ENCODE measurements at places on chromosomes 5 and 9.

DNA sequence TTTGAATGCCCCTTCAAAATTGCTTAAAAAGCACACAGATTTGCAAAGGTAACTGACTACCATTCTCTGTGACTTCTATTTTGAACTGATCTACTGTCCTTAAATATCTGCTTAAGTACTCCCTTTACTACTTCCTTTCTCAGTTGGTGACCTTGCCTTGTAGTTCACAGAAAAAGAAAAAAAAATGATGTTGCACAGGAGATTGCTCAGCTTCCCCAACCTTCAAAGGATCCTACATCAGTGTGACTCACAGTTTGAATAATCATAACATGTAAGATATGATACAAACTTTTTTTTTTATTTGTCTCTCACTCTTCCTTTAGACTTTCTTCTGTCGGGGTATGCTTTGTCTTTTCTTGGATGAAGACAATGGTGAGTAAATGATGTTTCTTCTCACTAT, 1029.6 kb downstream of the CDH12 start:
- DNase-seq, result peak; percentile 41

DNA sequence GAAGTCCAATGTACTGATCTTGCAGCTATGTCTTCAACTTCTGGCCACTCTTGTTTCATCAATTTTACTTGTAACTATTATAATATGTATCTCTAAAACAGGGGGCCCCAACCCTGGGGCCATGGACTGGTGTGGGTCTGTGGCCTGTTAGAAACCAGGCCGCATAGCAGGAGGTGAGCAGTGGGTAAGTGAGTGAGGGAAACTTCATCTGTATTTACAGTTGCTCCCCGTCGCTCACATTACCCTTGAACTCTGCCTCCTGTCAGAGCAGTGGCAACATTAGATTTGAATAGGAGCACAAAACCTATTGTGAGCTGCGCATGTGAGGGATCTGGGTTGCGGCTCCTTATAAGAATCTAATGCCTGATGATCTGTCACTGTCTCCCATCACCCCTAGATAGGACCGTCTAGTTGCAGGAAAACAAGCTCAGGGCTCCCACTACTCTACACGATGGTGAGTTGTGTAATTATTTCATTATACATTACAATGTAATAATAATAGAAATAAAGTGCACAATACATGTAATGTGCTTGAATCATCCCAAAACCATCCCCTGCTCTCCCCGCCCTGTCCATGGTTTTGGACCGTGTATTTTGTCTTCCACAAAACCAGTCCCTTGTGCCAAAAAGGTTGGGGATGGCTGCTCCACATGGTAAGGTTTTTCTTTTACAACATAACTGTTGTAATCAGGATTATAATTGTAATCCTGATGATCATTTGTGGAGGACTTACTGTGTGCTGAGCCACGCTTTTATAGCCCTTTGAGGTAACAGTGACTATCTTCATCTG, 26.9 kb upstream of the SH3PXD2B start:
- no peak for DNase-seq

- DNase-seq, result no peak
These were observed 252.5 kb upstream of the DMRT1 start for GRCh38 chr9:588981-589380.

GRCh38 chr5:148585988-148586387, 68.3 kb downstream of the HTR4 start:
- no peak for DNase-seq

DNA sequence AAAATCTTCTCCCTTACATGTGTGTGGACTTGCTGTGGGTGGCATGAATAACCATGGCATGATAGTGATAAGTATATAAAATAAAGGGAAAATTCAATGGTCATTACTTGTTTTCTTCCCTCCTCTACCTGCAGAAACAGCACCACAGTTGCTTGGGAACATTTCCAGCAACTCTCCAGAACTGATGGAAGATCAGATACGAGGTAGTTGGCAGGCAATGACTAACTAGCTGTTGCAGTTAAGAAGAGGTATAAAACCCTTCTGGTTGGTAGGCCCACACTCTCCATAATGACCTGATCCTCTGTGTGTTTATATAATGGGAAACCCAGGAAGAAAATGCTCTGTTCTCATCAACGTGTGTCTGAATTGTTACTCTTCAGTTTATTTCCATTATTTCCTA, 185.9 kb downstream of the SYK start:
- DNase-seq, result no peak

DNA sequence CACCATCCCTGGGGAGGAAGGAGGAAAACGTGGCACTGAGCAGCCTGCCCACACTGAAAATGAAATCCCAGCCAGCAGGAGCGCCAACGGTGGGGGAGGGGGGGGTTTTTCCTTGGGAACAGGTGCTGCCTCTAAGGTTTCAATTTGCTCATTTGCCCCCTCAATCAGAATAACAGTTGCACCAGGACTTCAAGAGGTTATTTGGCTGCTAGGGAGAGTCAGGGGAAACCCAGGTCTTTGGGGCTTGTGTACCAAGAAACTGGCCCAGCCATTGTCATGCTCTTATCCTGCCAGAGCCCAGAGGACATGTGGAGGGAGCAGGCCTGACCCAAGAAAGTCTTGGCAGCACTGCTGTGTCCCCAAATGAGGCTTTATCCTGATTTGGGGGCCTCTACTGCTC, 66.5 kb downstream of the NDFIP1 start:
- DNase-seq, result no peak

- DNase-seq, result no peak
These were observed 249.3 kb downstream of the DNAH5 start for GRCh38 chr5:13695076-13695712.

DNA sequence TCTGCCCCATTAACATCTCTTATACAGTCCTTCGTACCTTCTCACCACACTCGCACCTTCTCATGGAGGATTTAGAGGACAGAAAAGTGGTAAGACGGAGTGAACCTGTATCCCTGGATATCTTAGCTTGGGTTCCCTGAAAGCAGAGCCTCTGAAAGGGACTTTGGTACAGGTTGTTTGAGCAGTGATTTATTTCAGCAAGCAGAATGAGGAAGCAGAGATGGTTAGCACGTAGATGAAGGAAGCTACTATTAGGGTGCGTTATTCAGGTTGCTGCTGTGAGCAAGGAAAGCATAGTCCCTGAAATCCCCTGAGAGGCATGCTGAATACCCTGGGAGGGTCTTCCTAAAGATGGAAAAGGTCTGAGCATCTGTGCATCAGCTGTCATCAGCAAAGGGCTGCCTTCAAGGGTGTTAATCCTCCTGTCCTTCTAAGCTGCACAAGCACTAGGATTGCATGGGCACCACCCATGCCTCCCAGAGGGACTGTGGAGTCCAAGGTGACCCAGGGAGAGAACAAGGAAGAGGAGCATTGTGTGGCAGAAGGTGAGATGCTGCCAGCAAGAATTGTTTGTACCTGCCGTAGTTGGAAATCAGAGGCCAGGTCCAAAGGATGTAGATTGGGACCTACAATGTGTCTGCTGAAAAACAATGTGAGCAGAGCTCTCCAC, 273.7 kb downstream of the RASEF start:
- DNase-seq, result no peak

- no peak for DNase-seq
These were observed 205.0 kb upstream of the IER5L start for GRCh38 chr9:129383019-129383560.

GRCh38 chr5:143506836-143507552, 103.5 kb upstream of the NR3C1 start:
- DNase-seq, result peak; percentile 93

GRCh38 chr5:100901821-100902341, 1.2 kb downstream of the ST8SIA4 start:
- DNase-seq, result no peak

DNA sequence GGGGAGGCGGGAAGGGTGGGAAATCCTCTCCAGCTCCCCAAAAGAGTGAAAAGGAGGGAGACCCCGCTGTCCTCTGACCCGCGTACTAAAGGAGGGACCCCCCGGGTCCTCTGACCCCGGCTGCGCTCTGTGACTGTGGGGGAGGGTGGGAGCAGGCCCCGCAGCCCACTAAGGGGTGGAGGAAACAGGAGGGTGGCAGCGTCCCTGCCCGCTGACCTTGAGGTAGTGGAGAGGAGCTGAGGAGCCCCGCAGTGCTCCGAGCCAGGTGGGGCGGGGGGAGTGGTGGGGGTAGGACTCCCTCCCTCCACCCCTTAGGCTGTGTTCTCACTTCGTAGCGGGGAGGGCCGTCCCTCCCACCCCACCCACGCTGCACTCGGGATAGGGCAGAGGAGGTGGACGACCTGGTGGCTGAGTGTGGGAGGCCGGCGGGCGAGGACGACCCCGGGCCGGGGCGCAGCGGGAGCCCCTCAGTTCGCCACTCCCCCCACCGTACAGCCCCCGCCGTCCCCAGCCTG, 449 bp upstream of the ADCY2 start:
- no peak for DNase-seq

- no peak for DNase-seq
These were observed 171.3 kb downstream of the NR3C1 start for GRCh38 chr5:143231973-143232812.

DNA sequence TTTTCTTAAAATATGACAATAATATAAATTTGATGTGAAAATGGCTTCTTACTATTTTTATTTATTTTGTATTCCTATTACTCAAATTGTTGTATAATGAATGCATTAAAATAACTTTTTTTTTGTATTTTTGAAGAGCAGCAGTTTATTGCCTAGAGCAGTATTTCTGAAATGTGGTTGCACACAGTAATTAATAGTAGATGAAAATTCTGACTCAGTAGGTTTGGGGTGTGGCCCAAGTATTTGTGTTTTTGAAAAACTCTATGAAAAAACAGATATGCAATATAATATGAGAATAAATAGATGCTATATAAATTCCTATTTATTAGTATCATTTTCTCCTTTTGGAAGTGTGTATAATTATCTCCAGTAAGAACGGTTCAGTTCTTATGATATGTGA, 2225.3 kb upstream of the C9orf72 start:
- no peak for DNase-seq

GRCh38 chr5:73031839-73032238, 76.0 kb downstream of the FCHO2 start:
- DNase-seq, result peak; percentile 83

DNA sequence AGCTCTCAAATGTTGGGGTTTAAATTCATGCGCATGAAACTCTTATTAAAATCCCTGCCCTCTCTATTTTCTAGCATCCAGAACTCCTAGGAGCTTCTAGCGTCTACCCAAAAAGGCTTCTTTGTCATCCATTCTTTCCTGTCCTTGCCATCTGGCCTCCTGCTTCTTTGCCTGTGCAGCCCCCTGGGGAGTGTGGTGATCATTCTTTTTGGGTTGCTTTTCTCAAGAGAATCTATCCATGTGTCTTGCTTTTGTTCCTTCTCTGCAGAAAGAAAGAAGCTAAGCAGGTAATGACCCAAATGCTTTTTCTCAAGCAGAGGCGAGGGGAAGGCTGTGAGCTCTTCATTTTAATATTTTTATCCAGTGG, 26.6 kb downstream of the SKP2 start:
- no peak for DNase-seq

DNA sequence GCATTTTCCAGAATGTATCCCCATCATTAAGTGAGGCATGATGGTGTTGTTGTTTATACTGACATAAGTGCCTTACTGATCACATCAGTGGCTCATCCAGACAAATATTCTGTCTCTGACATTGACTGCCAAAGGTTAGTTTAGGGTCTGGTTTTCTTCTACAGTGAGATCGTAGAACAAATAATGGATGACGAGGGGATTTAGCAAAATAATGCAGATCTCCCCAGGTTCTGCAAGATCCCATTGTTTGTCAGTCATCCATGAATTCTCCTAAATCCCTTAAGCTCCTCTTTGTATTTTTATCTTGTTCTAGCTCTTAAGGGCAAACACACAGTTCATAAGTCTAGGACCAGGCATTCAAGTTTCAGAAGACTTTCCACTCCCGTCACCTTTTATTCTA, 93.1 kb upstream of the DHFR start:
- DNase-seq, result no peak

- DNase-seq, result peak; percentile 22
These were observed 115.2 kb downstream of the CWC27 start for GRCh38 chr5:64883912-64884311.

DNA sequence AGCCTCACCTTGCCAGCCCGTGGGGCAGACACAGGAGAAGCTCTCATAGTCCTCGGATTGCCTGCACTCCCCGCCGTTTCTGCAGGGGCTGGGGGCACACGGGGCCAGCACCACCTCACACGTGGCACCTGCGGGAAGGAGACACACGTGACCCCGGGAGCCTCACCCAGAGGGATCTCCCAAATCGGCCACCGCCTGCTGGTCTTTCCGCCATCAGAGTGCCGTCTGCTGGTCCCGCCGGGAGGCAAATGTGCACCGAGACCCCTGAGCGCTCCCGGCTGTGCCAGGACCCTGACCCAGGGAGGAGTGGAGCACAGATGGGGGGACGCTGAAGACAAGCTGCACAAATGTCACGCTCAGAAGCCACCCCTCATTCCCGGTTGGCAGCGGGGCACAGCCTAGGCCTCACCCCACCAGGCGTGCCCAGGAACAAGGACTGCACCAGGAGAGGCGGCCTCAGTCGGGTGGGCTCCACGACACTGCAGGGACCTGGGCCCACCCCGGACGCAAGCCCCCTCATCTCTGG, 28.4 kb upstream of the SEC16A start:
- no peak for DNase-seq

- DNase-seq, result no peak
These were observed 59.8 kb upstream of the COX7C start for GRCh38 chr5:86557920-86558319.

- DNase-seq, result no peak
These were observed 368 bp upstream of the FRMPD1 start for GRCh38 chr9:37650299-37650872.

DNA sequence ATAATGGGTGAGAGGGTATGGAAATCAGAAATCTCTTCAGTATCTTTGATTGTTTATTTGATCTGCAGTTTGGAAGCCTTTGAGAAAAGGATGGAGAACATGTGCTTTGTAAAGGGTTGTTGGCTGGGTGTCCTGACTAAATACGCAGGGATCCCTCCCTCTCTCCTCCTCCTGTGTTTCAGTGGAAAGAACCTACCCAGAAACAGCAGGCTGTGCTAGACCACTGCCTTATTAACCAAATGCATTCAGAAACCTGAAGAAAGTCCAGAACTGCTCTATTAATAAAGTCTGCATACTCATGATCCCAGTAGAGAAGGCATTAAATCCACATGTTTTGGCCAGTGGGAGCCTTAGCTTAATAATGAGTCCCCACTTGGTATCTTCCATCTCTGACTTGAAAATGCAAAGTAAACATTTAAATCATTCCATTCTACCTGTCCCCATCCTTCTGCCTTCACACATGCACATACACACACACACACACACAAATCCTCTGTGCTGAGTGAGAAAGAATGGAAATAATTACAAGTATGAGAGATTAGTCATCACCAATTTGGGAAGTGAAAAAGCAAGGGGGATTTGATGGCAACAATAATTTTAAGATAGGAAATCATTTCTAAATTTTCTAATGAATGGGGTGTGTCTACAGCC, 10.0 kb upstream of the LECT2 start:
- peak; percentile 20 for DNase-seq

- DNase-seq, result no peak
These were observed 5.3 kb downstream of the ASPN start for GRCh38 chr9:92476962-92477361.

- DNase-seq, result peak; percentile 82
These were observed 184.7 kb downstream of the MAPKAP1 start for GRCh38 chr9:125522328-125522725.

DNA sequence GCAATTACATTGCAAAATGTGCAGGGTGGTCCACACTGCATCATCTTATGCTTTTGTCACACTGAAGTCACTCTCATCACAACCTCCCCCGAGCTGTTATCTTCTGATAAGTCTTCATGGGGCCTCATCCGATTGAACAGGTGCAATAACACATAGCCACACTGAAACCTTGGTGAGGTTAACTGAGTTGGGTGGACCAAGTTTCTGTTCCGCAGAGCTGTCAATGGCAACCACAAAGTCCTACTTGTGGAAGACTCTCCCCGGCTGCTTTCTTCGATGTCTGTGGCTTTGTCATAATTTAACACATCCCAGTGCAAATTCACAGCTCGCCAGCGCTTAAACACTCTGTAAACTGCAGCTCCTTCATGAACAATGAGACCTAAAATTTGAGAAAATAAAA, 112.2 kb downstream of the MARCHF11 start:
- no peak for DNase-seq
